WTC11 (cell line): ENCODE measurements at places on chromosomes 1 and 21. TPM values are rescaled to one million over a fixed set of nuclear protein-coding genes. Genes with fewer than 3 reads are reported as not detected.

- no peaks in the 10 kb centered on the region; the same call in 1 of the 2 replicates for H3K4me1 ChIP-seq
- DNase-seq, result no peak
- no peak overlapping the region for H3K4me3 ChIP-seq
- no peaks in the 10 kb centered on the region for H3K27me3 ChIP-seq
Measured at GRCh38 chr1:197366996-197367395, 98.9 kb downstream of the CRB1 start.

DNA sequence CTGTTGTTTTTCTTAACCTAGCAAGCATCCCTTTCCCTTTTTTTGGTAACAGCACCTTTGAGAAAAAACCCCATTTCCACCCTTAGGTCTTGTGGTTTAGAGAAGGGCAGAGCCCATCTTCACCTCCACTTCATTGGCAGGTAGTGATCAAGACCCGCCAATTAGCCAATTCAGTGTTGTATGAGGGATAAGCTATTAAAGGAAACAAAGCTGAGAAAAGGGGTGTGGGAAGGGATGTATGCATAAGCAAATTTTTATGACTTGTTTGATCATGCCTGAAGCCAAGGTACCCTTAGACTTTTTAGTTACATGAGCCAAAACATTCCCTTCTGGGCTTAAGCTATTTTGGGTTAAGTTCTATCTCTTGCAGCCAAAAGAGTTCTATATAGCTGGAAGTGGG is 3.6 kb upstream of the ZNF697 start:
- no peak for DNase-seq
- H3K27ac ChIP-seq, result no peak overlapping the region
- H3K36me3 ChIP-seq, result no peaks in the 10 kb centered on the region

GRCh38 chr1:58155418-58156123 is 391.0 kb downstream of the OMA1 start:
- H3K4me1 ChIP-seq, result peaks cover 10% of the 10 kb centered on the region
- DNase-seq, result peak; percentile 68
- H3K27me3 ChIP-seq, result no peaks in the 10 kb centered on the region
- no peaks in the 10 kb centered on the region for H3K36me3 ChIP-seq
- H3K27ac ChIP-seq, result no peak overlapping the region

DNA sequence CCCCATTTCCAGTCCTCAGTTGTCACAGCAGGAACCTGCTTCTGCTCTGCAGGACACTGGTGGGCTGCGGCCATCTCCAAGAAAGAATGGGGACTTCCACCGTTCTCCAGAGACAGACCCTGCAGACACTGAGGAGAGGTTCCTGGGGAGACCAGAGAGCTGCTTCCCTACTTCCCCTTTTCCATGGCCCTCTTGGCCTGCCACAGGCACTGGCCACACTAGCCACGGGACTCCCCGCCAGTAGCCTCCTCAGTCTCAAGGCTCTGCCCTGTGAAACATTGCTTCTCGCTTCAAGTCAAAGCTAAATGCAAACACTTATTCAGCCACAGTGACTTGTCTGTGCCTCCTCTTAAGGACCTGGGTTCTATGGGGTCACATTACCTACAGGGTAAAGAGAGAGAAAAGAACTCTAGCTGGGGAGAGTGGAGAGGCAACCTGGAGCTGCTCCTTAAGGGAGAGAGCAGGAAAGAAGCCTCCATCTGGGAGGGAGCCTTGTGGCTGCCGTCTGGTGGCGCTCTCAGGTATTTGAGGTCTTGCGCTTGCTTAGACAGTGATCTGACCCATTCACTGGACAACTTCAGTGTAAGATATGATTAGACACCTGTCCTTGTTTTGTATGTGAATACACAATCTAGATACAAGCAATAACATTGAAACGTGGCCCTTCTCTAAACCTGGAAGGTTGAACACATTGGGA is 5.4 kb upstream of the SLAMF8 start:
- H3K4me1 ChIP-seq, result peaks cover 15% of the 10 kb centered on the region
- no peak overlapping the region for H3K4me3 ChIP-seq
- peaks cover 11% of the 10 kb centered on the region for H3K27me3 ChIP-seq
- H3K36me3 ChIP-seq, result no peaks in the 10 kb centered on the region

DNA sequence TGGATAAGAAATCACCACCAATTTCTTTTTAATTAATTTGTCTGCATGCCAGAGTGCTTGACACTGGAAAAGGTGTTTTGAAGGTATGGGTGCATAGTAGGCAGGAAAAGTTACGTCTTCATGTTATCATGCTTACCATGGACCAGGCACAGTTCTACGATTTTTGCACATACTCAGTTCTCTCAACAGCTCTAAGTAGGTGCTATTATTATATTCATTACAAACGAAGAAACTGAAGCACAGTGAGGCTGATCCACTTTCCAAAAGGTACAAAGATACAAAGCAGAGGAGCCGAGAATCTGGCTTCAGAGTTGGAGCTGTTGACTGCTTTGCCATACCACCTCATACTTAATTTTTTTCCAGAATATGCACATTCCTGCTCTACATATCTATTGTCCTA is 306.4 kb downstream of the PBX1 start:
- no peak overlapping the region for H3K27ac ChIP-seq
- DNase-seq, result no peak
- no peak overlapping the region for H3K4me3 ChIP-seq
- H3K27me3 ChIP-seq, result peaks cover 30% of the 10 kb centered on the region

GRCh38 chr1:184806296-184806721 is 51.7 kb upstream of the EDEM3 start:
- no peak for DNase-seq
- H3K36me3 ChIP-seq, result peaks cover 3% of the 10 kb centered on the region; the same call in 1 of the 2 replicates
- H3K27ac ChIP-seq, result no peak overlapping the region
- H3K27me3 ChIP-seq, result no peaks in the 10 kb centered on the region
- peaks cover 3% of the 10 kb centered on the region; the same call in 1 of the 2 replicates for H3K4me1 ChIP-seq
- H3K4me3 ChIP-seq, result no peak overlapping the region

DNA sequence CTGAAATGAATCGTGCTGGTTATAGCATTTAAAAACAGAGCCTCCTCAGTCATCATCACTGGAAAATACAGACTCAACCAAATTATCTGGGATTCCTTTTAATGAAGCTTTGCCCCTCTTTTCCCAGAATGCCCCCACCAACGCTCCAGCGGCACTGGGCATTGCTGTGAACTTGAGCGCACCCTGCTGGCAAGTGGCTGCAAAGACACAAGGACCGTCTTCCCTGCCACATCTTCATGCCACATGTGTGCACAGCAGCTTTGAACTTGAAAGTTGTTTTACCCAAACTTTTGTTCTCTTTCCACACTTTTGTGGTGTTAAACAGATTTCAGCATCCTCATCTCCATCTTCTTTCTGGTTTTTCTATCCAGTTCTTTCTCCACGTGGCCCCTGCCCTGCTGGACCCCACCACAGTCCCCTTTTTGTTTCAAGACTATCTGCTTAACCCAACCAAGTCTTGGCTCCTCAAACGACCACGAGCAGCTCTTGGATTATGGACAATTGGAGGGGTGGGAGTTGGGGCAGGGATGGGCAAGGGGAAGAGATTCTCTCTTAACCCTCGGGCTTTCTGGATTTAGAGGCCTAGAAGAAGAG is 12.8 kb upstream of the LMX1A start:
- H3K27me3 ChIP-seq, result peaks cover 42% of the 10 kb centered on the region
- DNase-seq, result peak; percentile 78
- no peak overlapping the region for H3K4me3 ChIP-seq
- no peak overlapping the region for H3K27ac ChIP-seq
- peaks cover 8% of the 10 kb centered on the region for H3K4me1 ChIP-seq
- H3K36me3 ChIP-seq, result no peaks in the 10 kb centered on the region

GRCh38 chr1:6385488-6386191 is 7.9 kb downstream of the ACOT7 start:
- H3K4me1 ChIP-seq, result peaks cover 33% of the 10 kb centered on the region
- H3K27me3 ChIP-seq, result no peaks in the 10 kb centered on the region; the same call in 1 of the 2 replicates
- peak overlapping the region; percentile 99 for H3K27ac ChIP-seq
- H3K36me3 ChIP-seq, result peaks cover 14% of the 10 kb centered on the region
- peak overlapping the region; percentile 57 for H3K4me3 ChIP-seq
- peak; percentile 90 for DNase-seq

DNA sequence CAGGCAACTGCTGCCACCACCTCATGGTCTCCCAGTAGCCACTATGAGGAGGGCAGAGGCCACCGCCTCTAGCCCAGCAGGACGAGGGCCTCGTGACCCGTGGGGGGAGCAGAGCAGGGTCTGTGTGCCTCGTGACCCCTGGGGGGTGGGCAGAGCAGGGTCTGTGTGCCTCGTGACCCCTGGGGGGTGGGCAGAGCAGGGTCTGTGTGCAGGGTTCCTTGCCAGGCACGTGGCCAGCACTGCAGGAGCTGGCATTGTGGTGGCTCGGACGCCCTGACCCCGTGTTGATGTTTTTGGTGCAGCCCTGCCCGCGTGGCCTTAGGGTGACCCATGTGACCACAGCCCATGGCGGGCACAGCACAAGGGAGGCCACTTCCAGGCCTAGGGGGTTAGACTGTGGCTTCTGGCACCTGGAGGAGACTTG is 52.8 kb downstream of the SLX9 start:
- H3K36me3 ChIP-seq, result no peaks in the 10 kb centered on the region
- H3K27me3 ChIP-seq, result no peaks in the 10 kb centered on the region
- H3K27ac ChIP-seq, result no peak overlapping the region
- no peak for DNase-seq
- H3K4me3 ChIP-seq, result no peak overlapping the region
- H3K4me1 ChIP-seq, result no peaks in the 10 kb centered on the region

DNA sequence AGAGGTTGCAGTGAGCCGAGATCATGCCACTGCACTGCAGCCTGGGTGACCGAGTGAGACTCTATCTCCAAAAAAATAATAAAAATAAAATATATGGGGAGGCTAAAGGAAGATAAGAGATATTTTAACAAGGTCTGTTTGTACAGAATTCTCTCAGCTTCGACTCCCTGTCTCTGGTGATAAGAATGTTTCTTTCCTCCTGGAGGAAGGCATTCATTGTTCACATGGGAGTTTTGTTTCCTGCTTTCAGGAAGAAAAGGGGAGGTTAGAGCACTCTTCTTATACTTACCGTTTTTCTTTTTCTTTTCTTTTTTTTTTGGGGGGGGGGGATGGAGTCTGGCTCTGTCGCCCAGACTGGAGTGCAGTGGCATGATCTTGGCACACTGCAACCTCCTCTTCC is 2.0 kb upstream of the NAXE start:
- H3K27me3 ChIP-seq, result no peaks in the 10 kb centered on the region; the same call in 1 of the 2 replicates
- H3K4me3 ChIP-seq, result no peak overlapping the region
- peaks cover 7% of the 10 kb centered on the region for H3K36me3 ChIP-seq
- no peak for DNase-seq
- no peak overlapping the region for H3K27ac ChIP-seq

DNA sequence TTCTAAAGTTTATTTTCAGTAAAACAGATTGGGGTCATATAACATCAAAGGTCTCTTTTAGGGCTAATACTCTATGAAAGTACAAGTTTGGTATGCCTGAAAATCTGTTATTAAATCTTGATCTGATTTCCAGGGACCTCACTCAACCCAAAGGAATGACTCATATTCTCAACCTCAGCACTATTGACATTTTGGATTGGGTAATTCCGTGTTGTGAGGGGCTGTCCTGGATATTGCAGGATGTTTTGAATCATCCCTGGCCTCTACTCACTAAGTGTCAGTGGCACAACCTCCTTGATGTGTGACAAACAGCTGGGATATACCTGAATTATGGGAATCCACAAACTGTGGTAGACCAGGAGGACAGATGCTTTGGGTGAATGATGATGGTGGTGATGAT is 51.5 kb upstream of the CYP2J2 start:
- H3K4me1 ChIP-seq, result no peaks in the 10 kb centered on the region
- no peak overlapping the region for H3K27ac ChIP-seq
- no peak for DNase-seq
- H3K27me3 ChIP-seq, result peaks cover 12% of the 10 kb centered on the region
- H3K4me3 ChIP-seq, result no peak overlapping the region
- no peaks in the 10 kb centered on the region for H3K36me3 ChIP-seq

- H3K27ac ChIP-seq, result no peak overlapping the region
- no peak for DNase-seq
- no peaks in the 10 kb centered on the region for H3K4me1 ChIP-seq
- no peaks in the 10 kb centered on the region for H3K27me3 ChIP-seq
- no peaks in the 10 kb centered on the region for H3K36me3 ChIP-seq
Measured at GRCh38 chr1:169731446-169731845, 2.4 kb downstream of the SELE start.

- H3K4me3 ChIP-seq, result no peak overlapping the region
- H3K27ac ChIP-seq, result no peak overlapping the region
- peaks cover 9% of the 10 kb centered on the region for H3K4me1 ChIP-seq
- no peak for DNase-seq
Measured at GRCh38 chr21:39048574-39048973, 134.7 kb downstream of the PSMG1 start.

DNA sequence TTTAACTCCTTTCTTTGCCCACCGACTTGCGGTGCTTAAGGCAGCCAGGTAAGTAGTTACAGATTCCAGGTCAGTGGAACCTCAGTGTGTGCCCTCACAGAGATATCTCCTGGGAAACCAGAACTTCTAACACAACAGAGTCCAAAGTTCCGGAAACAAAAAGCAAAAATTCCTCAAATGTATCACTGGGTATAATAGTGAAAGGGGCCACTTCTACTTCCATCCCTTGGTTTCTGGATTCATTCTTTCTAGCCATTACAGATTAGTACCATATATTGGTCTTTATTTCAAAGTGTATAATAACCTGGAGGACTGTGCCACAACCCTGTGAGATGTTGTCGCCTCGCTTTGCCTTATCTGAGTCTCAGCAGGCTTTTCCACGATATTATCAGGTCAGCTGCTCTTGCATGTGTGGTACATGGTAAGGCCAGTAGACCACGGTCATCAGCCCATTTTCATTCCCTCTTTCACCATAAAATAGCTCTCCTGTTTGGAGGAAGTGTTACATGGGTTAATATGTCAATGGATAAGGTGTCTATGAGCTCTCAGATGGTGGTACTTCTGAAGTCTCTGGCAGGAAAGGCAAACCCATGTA is 14.9 kb upstream of the VASH2 start:
- no peak for DNase-seq
- peaks cover 28% of the 10 kb centered on the region for H3K27me3 ChIP-seq
- peaks cover 31% of the 10 kb centered on the region for H3K4me1 ChIP-seq
- H3K36me3 ChIP-seq, result peaks cover 10% of the 10 kb centered on the region; the same call in 1 of the 2 replicates
- H3K4me3 ChIP-seq, result no peak overlapping the region

DNA sequence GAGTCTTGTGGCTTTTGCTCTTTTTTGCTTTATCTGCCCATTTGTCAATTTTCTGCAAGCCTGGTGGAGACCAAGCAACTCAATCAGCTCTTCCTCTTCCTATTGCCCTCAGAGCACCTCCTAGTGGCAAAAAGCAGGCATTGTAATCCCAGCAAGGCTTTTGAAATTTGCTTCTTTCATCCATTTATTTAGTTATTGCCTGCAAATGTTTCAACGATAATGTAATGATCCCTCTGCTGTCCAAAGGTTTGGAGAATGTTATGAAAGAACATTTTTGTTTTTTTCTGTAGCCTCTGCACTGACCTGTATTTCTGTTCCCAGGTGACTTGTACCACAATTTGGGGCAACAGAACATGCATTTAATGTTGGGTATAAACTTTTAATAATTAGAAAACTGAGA is 127.8 kb downstream of the GABPA start:
- H3K4me1 ChIP-seq, result peaks cover 24% of the 10 kb centered on the region
- no peak overlapping the region for H3K27ac ChIP-seq
- peak; percentile 17 for DNase-seq

KRTAP26-1 gene
- not detected in 3 replicates for total RNA-seq

LRRC71 gene
- 0.18 to 0.30 TPM (median 0.22 TPM) in 3 replicates for total RNA-seq

STXBP3 gene
- total RNA-seq, result 26.1 to 30.2 TPM (median 26.5 TPM) in 3 replicates

ACKR1 gene
- 0.18 to 0.63 TPM (median 0.34 TPM) in 3 replicates for total RNA-seq

C1orf210 gene
- total RNA-seq, result 11.7 to 14.0 TPM (median 12.8 TPM) in 3 replicates

CD1C gene
- not detected in 3 replicates for total RNA-seq

C1orf94 gene
- 5.5 to 6.0 TPM (median 5.5 TPM) in 3 replicates for total RNA-seq
